ENCODE measurements at places on chromosomes 4 and X.
A peak's percentile ranks its signal among the peaks of the same experiment; 100 is the strongest.

- DNase-seq, result no peak
These were observed 26.0 kb upstream of the BMP2K start for GRCh38 chr4:78749972-78750727.

DNA sequence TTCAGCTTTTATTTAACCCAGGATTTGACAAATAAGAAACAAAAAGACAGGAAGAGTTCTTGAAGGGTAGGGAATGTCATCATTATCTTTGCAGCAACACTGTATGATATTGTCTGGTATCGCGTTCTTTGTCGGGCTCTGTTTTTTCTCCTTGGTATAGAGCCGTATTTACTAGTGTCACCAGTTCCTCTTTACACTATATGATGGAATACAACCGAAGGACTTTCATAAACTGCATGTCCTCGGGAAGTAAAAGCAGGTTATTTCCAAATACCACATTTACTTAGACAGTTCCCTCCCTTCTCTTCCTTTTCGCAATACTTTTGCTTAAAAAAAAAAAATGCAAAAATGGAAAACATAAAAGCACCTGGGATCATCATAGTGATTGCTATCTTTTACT lies 96.6 kb upstream of the IL13RA1 start:
- no peak for DNase-seq

GRCh38 chr4:75940692-75941253 lies at the start of gene NAAA:
Gene NAAA, minus strand, starts transcription at chr4:75941013. Its CDS starts 64 bp downstream, at chr4:75940949.
- DNase-seq, result peak; percentile 13

DNA sequence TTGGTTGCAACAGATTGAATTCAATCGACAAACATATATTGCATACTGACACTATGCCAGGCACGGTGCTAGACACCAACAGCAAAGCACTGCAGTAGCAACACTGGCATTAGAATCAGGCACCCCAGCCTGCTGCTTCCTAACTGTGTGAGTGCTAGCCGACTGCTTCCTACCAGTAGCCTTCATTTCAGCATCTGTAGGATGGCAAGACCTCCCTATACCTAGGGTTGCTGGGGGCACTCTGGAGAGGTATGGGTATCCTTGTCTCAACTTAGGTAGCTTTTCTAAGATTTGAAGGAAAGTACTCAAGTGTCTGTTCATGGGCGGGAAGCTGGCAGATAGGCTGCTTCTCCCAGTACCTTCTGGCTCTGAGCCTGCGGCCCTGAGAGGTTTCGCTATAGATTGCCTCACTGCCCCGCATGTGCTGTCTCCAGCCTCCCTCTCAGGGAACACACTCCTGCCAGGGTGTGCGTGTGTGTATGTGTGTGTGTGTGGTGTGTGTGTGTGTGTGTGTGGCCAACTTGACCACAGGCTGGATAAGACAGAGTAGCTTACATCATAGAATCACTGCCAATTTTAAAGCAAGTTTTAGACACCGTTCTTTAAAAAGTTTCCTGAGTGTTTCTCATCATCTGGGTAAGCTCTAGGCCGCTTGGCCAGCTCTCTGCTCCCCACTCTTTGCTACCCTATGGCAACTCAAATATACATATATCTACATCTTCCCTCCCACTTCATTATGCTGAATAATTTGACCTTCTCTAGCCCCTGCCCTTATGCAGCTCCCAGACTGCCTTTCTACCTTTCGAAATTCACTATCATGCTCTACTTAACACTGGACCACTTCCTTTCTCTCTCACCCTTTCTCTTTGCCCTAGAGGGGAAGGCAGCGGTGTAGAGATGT lies 97.0 kb upstream of the PJA1 start:
- DNase-seq, result no peak

DNA sequence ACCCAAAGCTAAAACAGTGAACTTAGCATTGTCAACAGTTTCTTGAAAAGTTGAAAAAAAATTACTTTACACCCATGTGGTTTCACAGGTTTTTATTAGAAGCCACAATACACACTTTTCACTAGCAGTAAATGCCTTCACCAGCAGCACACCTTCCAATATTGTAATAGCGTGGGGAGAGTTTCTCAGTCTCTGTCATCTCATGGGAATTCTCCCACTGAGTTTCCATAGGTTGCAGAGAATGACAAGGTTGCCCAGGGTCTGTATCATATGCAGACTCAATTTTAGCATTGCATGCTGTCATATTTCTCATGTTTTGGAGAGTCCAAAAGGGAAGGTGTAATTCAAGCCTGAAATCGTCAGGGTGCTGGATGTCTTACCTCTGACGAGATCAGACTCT lies 486.1 kb upstream of the TENM3 start:
- DNase-seq, result no peak

DNA sequence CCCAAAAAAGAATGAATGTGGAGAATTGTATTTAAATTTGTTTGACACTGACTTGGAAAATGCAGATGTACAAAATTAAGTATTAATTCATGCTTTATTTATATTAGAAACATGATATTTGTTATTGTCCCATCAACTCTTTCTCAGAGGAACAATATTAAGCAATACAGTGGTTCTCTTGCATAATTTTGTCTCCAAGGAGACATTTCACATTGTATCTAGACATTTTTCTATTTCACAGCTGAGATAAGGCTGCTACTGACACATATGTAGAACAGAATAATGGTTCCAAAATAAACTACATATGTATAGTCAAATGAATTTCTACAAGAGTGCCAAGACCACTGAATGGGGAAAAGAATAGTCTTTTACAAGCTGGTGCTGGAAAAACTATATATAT lies 427.9 kb upstream of the SPANXN1 start:
- no peak for DNase-seq

GRCh38 chrX:68703846-68704245 lies 56.4 kb downstream of the STARD8 start:
- no peak for DNase-seq

DNA sequence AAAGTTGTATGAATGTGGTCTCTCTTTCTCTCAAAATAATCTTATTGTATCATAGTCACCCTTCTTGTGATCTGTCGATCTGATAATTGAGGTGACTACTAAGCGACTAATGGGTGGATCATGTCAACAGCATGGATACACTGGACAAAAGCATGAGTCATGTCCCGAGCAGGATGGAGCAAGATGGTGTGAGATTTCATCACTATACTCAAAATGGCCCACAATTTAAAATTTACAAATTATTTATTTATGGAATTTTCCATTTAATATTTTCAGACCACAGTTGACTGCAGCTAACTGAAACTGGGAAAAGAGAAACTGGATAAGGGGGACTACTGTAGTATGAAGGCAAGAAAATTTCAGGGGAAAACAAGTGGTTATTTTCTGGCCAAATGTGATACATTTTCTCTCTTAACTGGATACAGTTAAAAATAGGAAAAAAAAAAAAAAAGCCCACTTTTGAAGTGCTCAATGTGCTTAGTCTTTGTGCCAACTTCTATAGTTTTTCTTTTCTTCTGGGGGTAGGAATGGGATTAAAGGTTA lies 25.3 kb downstream of the FAM241A start:
- peak; percentile 73 for DNase-seq

GRCh38 chrX:86121916-86122315 lies 26.3 kb upstream of the DACH2 start:
- DNase-seq, result no peak

- DNase-seq, result no peak
These were observed 108.4 kb downstream of the ANTXR2 start for GRCh38 chr4:79964400-79965211.

- no peak for DNase-seq
These were observed 243.4 kb upstream of the GRID2 start for GRCh38 chr4:92060333-92060732.

DNA sequence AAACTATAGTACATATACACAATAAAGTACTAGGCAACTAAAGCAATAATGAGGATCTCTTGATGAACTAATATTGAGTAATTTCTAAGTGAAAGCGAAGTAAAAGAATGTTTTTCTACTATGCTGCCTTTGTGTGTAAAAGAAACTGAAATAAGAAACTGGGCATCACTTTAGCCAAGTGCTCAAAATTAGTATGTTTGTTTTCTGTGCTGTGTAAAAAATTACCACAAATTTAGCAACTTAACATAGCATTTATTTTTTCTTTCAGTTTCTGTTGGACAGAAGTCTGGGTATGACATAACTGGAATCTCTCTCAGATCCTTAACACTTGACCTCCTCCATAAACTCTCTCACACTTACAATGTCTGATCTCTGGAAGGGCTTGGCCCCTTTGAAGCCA lies 687.1 kb upstream of the MAGEB2 start:
- no peak for DNase-seq

- no peak for DNase-seq
These were observed 4.0 kb downstream of the LDB2 start for GRCh38 chr4:16894406-16894805.

DNA sequence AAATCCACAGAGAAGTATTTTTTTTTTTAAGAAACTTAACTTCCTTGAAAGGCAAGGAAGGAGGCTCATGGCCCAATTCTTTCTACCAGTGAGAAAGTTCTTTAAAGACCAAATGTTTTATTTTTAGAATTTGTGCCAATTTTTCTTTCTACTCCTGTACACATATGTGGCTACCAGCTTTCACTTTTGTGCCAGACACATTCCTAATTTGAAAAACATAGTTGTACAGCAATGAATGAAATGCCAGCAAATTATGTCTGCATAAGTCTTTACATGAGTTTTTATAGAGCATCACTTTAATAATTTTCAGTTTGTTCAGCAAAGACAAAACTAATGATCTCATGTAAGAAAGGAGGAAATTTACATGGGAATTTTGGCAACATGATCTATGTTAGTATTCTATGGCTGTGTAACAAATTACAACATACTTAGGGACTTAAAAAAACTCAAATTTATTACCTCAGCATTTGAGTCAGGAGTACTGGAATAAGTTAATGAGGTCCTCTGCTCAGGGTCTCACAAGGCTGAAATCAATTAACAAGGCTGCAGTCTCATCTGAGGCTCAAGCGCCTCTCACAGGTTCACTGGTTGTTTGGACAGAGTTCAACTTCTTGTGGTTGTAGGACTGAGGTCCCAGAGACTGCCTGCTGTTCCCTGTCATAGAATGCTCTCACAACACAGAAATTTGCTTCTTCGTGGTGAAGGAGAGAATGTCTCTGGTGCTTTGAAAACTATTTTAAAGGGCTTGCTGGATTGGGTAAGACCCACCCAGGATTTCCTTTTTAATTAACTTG lies 678.2 kb upstream of the FAM241A start:
- DNase-seq, result no peak

DNA sequence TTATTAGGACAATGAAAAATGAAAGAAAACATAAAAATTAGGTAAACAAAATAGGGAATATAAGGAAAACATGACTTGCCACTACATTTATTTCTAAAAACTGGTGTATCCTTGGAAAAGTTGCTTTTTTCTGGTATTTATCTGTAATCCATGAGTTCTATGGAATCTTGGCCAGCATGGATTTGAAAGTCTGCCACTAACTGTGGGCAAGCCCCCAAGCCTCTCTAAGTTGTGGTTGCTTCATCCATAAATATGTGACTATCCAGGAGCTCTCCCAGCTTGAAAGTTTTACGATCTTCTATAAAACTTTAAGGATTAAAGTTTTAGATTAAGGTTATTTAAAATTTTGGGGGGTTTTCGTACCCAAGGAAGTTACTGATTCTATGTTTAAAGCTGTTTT lies 21.8 kb downstream of the RPS6KA3 start:
- DNase-seq, result no peak

DNA sequence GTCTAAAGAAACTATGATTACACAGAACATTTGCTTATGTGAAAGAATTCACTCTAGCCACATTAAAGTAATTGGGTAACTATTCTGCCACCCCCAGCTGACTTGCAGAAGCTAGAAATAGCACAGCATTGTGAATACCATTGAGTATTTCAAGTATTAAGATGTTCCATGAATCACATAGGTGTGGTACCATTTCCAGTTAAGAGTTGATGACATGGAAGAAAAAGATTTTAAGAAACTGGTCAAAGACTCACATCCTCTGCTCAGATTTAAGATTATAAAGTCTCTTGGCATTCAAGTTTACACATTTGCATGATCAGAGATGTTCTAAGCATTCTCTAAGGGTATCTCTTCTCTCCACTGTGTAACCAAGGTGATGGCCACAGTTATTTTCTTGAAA lies 287.5 kb downstream of the CAMK2D start:
- DNase-seq, result peak; percentile 69

DNA sequence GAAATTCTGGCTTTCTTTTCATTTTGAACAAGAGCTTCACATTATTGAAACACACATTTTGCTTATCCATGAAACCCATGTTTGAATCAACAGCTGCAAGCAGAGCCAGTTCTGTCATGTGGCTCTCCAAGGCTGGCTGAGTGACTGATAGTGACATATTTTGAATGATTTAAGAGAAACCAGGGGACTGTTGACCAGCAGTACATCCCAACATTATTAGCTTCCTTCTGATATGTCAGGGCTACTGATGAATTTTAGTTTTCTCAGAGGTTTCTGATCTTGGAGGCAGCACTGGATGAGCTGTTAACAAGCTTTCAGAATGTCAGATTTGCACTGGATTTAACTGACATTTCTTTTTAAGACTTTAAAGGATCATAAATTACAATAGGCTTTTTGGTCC lies 74.6 kb upstream of the GRXCR1 start:
- no peak for DNase-seq

GRCh38 chr4:47827343-47828047 lies 10.4 kb downstream of the CORIN start:
- DNase-seq, result no peak

DNA sequence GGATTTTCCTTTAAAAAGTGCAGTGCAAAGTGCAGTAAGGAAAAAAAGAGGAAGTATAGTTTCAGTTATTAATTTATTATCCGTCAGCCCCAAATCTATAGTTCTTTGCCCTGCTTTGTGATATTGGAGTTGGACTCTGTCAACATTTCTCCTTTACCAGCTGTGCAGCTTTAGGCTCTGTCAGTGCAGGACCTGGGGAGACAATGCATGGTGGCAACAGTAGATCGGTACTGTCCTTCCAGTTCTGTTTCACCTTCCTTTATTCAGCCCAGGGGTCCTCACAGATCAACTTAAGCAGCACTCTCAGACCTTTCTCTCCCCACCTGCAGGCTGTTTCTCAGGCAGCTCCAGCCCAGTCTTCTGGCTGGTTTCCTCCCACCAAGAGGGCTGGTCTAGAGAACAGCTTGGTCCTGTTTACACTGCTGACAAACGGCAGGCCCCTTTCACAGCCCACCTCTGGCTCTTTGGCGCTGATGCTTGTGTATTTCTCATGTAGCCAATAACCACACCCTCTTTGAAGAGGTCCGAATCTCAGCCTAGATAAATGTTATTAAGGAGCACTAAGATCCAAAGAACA lies 71.6 kb downstream of the MCUB start:
- no peak for DNase-seq

- no peak for DNase-seq
These were observed 58.9 kb upstream of the DKK2 start for GRCh38 chr4:107094976-107095375.

GRCh38 chr4:16900325-16900724 lies 1.9 kb upstream of the LDB2 start:
- DNase-seq, result no peak

DNA sequence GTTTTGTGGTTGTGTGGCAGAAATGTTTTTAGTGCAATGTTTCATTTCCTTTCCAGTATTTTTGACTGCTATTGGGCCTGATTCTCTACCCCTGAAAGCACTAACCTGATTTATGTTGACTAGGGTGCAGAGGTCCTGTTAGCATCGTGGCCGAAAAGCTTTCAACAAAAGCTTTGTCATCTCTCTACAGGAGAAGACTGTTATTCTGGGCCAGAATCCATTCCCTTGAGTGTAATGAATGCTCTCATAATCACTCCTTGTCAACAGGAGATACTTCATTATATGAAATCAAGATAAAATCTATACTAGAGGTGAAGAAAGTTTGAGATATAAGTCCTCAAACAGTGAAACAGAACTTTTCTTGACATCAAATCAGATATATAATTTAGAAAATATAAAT lies 195.5 kb downstream of the ZNF330 start:
- no peak for DNase-seq

- DNase-seq, result no peak
These were observed 127.7 kb downstream of the ASB9 start for GRCh38 chrX:15142084-15142715.

All from HS-5 (cell line).